ENCODE measurements at places on chromosomes 5 and 9.

GRCh38 chr9:130870491-130871381 lies 25.9 kb downstream of the QRFP start:
- DNase-seq, result no peak

GRCh38 chr9:3768712-3769457 lies 243.1 kb upstream of the RFX3 start:
- no peak for DNase-seq

DNA sequence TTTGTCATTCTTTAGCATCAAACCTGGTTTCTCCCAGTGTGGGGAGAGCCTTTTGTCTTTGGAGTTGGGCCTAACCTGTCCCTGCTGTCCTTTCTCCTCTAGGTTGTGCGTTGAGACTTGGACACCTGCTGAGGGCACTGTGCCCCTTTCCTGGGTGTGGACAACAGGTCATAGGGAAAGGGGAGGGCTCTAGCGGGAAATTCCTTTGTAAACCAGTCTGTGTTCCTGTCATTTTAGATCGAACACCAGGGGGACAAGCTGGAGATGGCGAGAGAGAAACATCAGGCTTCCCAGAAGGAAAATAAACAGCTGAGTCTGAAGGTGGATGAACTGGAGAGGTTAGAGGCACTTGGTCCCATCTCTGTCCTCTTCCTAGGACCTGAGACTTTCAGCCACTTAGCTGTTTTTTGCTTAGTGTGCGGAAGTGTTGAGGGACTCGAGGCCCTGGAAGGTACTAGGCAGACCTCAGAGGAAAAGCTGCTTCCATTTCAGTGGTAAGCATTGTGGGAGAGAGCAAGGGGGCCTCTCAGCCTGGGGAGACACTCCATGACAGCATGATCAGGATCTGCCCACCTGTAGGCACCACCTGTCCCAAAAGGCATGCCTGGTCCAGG lies 8.6 kb upstream of the GLE1 start:
- DNase-seq, result no peak

GRCh38 chr5:147688656-147689356 lies 93.7 kb downstream of the JAKMIP2 start:
- DNase-seq, result no peak

- no peak for DNase-seq
These were observed 37.0 kb downstream of the OTULIN start for GRCh38 chr5:14701556-14701955.
